ENCODE measurements at places on chromosomes 13 and 19.

DNA sequence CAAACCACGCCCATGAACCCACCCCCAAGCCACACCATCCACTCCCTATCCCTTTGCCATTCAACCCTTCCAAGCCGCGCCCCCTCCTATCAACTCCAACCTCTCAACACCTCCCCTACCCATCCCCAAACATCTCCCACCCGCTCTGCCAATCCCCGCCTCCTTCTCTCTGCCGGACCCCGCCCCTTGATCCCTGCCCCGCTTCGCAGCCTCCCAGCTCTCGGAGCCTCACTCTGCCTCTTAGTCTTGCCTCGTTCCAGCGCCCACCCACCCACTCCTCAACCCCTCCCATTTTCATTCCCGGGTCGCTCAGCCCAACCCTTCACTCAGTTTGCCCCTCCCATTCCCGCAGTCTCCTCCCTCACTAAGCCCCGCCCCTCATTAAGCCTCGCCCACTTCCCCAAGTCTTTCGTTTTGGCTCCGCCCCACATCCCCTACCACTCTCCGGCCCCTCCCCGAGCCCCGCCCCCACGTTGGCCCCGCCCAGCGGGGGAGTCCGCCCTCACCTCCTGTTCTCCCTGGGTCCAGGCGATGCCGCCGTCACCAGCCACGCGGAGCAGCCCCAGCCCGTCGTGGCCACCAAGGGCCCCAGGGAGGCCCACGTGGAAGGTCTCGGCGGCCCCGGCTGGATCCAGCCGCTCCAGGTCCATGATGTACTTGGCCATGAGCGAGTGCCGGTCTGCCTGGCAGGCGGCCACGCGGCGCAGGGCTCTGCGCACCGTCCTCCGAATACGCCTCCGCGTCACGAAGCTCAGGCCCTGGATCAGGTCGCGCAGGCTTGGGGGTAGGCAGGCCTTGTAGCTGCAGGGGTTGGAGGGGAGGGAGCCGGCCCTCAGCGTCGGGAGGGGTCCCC is 5.7 kb downstream of the JAK3 start:
- DNase-seq: peak; percentile 95

- no peak for DNase-seq
Observed at GRCh38 chr19:49514151-49514550, 1.7 kb downstream of the FCGRT start.

GRCh38 chr13:75795274-75795673 is 159.1 kb downstream of the LMO7 start:
- DNase-seq: no peak

- no peak for DNase-seq
Observed at GRCh38 chr19:53982001-53982451, 9.4 kb upstream of the CACNG6 start.

- no peak for DNase-seq
Observed at GRCh38 chr19:10374931-10375330, 5.4 kb downstream of the TYK2 start.

DNA sequence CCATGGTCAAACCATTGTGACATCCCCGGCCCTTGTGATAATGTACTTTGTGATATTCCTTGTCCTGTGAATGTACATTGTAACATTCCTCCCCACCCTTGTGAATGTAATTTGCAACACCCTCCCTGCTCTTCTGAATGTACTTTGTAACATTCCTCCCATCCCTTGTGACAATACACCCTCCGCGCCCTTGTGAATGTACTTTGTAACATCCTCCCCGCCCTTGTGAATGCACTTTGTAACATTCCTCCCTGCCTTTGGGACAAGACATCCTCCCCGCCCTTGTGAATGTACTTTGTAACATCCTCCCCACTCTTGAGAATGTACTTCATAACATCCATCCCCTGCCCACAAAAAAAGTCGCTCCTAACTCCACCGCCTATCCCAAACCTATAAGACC is 17.1 kb downstream of the ZNF846 start:
- no peak for DNase-seq

Measured in A549 (cell line).